ENCODE measurements at places on chromosomes 5 and 9. TPM values are rescaled to one million over a fixed set of nuclear protein-coding genes. Genes with fewer than 3 reads are reported as not detected.

Gene TAF9
- total RNA-seq: 134 TPM

Gene JADE2
- 34.3 TPM for total RNA-seq

Gene SPDL1
- total RNA-seq: 66.2 TPM

Gene ANKRD34B
- not detected for total RNA-seq

Gene SEMA4D
- total RNA-seq: 5.1 TPM

Gene STKLD1
- total RNA-seq: 0.68 TPM

Gene SPARC
- total RNA-seq: 17.0 TPM

Gene ENC1
- 6.1 TPM for total RNA-seq

Gene TXNDC8
- total RNA-seq: not detected

Gene DMRT3
- not detected for total RNA-seq

Gene EFNA5
- total RNA-seq: 26.8 TPM

Gene SPATA31D3
- total RNA-seq: not detected

Gene SWI5
- total RNA-seq: 42.0 TPM

Gene PCDHB5
- 1.4 TPM for total RNA-seq

Gene OGN
- total RNA-seq: not detected

Gene NAIP
- 0.18 TPM for total RNA-seq

Gene PTPN3
- total RNA-seq: 16.0 TPM

Gene RANBP6
- 15.5 TPM for total RNA-seq

Gene LMX1B
- 1.3 TPM for total RNA-seq

Gene SLC6A7
- not detected for total RNA-seq

Data from A549 treated with GW870086 at 1 μM for 4 hours (cell line).